ENCODE measurements at places on chromosomes 6 and 20. TPM values are rescaled to one million over a fixed set of nuclear protein-coding genes. Genes with fewer than 3 reads are reported as not detected.

The TINAG gene
- not detected for total RNA-seq

- no peak for DNase-seq
These were observed 36.6 kb downstream of the NKX2-4 start for GRCh38 chr20:21360705-21361104.

GRCh38 chr6:11806561-11807317 lies 28.1 kb upstream of the ADTRP start:
- DNase-seq = peak; percentile 61

DNA sequence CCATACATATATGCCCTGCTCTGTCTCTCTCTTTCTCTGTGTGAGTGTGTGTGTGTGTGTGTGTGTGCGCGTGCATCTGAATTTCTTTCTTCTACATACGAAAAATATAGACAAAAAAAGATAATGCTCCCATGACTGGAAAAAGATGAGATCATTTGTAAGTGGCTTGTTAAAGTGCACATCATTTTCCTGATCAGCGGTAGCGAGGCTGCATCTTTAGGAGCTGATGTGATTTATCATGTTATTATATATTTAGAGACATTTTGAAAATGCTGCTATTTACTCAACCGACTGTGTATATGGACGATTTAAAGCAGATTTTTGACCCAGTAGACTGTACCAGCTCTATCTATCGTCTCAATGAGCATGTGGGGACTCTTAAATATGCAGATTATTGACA lies 265.3 kb downstream of the TSHZ2 start:
- DNase-seq = no peak

The FHL5 gene
- not detected for total RNA-seq

Data from activated CD4-positive, alpha-beta T cell treated with anti-CD3 and anti-CD28 coated beads, Interleukin-2, amount 10 ng/mL, durations not matched to agents 24 days and 14 days (primary cell).